CD4-positive, alpha-beta T cell (primary cell): ENCODE measurements at places on chromosomes 1 and 21. TPM values are rescaled to one million over a fixed set of nuclear protein-coding genes. Genes with fewer than 3 reads are reported as not detected.

S100A8 gene
- total RNA-seq = 23.8 TPM

NMNAT2 gene
- total RNA-seq = not detected

PRDM16 gene
- total RNA-seq = not detected

DYNLT5 gene
- total RNA-seq = not detected

OLIG2 gene
- not detected for total RNA-seq

- H3K27me3 ChIP-seq = no peaks in the 10 kb centered on the region
- peaks cover 53% of the 10 kb centered on the region for H3K4me1 ChIP-seq
- DNase-seq = peak; percentile 49
- H3K36me3 ChIP-seq = peaks cover 69% of the 10 kb centered on the region
- peak overlapping the region; percentile 55 for H3K27ac ChIP-seq
These were observed 2.8 kb upstream of the NUP210L start for GRCh38 chr1:154157520-154158306.

- no peak overlapping the region for H3K27ac ChIP-seq
- H3K4me1 ChIP-seq = peaks cover 6% of the 10 kb centered on the region
- no peak overlapping the region for H3K4me3 ChIP-seq
- H3K27me3 ChIP-seq = no peaks in the 10 kb centered on the region
- DNase-seq = no peak
- H3K36me3 ChIP-seq = no peaks in the 10 kb centered on the region
These were observed 147.7 kb downstream of the RERE start for GRCh38 chr1:8669606-8670335.

DNA sequence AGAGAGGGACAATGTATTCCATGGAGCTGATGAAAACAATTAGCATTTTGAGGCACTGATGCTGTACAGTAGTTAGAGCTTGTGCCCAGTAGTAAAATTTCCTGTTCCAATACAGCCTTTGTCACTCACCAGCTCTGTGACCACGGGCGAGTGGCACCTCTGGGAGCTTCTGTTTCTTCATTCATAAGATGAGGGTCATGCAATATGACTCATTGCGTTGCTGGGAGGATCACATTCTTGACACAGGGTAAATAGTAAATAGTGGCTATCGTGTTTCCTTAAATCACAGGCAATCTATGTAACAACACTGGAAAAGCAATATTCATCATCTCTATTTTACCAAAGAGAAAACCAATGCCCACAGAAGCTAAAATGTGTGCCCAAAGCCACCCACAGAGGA, 4.5 kb upstream of the LRRC52 start:
- no peak overlapping the region for H3K27ac ChIP-seq
- no peaks in the 10 kb centered on the region for H3K4me1 ChIP-seq
- no peaks in the 10 kb centered on the region for H3K36me3 ChIP-seq
- DNase-seq = peak; percentile 0
- H3K27me3 ChIP-seq = peaks cover 32% of the 10 kb centered on the region

GRCh38 chr1:171115280-171115897, 24.7 kb downstream of the FMO3 start:
- no peaks in the 10 kb centered on the region for H3K36me3 ChIP-seq
- no peak overlapping the region for H3K4me3 ChIP-seq
- H3K4me1 ChIP-seq = no peaks in the 10 kb centered on the region
- DNase-seq = no peak
